ENCODE measurements at places on chromosomes 1 and 21. TPM values are rescaled to one million over a fixed set of nuclear protein-coding genes. Genes with fewer than 3 reads are reported as not detected.

GRCh38 chr21:42298657-42299056 lies 16.6 kb downstream of the TFF3 start:
- H3K4me1 ChIP-seq = peaks cover 6% of the 10 kb centered on the region
- no peak overlapping the region for H3K27ac ChIP-seq
- H3K27me3 ChIP-seq = no peaks in the 10 kb centered on the region
- H3K36me3 ChIP-seq = peaks cover 19% of the 10 kb centered on the region
- no peak for DNase-seq

DNA sequence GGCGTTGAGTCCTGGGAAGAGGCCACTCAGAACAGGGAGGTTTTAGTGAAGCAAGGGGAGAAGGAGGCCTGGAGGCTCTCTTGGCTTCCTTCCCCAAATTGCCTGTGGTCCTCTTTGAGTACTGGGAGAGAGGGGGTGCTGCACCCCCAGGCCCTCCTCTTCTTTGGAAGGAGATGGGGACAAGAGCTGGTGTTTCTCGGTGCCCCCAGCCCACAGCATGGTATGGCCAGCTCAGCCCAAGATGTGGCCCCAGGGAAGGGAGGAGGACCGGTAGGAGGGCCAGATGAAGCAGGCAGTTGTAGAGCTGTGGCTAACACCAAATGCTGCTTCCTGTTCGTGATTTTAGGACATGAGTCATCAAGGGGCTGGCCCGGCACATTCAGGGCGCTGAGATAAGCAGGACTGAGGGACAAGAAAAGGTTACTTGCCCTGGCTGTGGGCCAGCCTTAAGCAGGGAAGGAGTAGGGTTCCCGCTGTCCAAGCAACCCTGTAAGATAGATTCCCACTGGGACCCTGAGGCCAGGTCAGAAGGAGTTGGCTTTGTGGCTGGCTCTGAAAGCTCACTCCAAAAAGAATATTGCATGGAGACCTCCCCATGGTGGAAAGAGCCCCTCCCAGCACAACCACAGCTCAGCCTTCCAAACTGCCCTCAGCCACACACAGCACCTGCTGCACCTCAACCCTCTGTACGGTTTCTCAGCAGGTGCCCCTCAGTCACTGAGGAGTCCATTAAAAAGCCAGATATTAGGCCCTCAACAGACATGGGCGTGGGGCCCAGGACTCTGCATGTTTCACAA lies 4.9 kb upstream of the TNFRSF1B start:
- H3K36me3 ChIP-seq = no peaks in the 10 kb centered on the region
- peak overlapping the region; percentile 28 for H3K4me3 ChIP-seq
- peak overlapping the region; percentile 84 for H3K27ac ChIP-seq
- peaks cover 66% of the 10 kb centered on the region for H3K4me1 ChIP-seq
- H3K27me3 ChIP-seq = no peaks in the 10 kb centered on the region

DNA sequence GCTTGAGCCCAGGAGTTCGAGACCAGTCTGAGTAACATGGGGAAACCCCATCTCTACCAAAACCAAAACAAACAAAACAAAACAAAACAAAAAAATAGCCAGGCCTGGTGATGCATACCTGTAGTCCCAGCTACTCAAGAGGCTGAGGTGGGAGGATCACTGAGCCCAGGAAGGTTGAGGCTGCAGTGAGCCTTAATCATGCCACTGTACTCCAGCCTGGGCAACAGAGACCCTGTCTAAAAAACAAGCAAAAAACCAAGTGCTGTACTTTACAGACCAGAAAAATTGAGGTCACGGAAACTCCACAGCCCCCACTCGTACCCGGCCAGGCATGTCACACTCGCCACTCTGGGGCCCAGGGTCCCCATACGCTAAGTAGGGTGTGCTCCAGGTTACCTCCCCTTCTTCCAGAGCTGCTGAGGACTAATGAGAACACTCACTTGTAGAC lies 22.9 kb downstream of the ATP2B4 start:
- DNase-seq = no peak
- H3K27ac ChIP-seq = peak overlapping the region; percentile 84
- H3K4me1 ChIP-seq = peaks cover 18% of the 10 kb centered on the region
- H3K36me3 ChIP-seq = no peaks in the 10 kb centered on the region
- H3K27me3 ChIP-seq = no peaks in the 10 kb centered on the region

Gene GBP7
- polyA plus RNA-seq = not detected

DNA sequence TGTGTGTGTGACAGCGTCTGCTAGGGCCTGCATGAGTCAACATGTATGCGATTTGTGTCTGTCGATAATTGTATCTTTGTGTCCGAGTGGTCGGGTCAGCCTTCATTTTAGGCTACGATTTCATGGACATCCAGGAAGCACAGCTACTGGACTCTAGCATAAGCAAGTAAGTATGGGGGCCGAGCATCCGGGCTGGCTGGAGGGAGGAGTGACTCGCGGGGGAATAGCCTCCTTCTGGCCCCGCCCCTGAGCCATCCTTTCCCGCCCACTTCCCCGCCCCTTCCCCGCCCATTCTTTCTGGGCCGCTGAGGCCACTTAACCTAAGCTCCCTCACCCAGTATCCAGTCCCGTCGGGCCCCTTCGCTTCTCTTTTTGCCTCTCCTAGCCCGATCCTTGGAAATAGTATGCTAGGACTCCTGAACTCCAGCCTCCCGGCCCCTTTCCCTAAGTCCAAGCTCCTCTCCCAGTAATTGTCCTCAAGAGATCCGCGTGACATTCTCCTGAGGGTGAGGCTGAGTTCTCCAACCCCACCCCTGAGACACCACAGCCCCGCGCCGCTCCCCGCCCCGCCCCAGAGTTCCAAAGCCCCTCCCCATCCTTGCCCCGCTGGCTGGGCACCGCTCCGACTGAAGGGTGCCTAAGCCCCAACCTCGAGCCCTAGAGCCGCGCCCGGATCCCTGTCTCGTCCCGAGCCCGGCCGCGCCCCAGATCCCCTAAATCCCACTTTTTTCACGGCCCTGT lies 1.2 kb downstream of the MAP3K6 start:
- DNase-seq = peak; percentile 61
- H3K4me3 ChIP-seq = peak overlapping the region; percentile 92
- H3K27ac ChIP-seq = peak overlapping the region; percentile 64
- H3K4me1 ChIP-seq = peaks cover 49% of the 10 kb centered on the region
- no peaks in the 10 kb centered on the region for H3K36me3 ChIP-seq

DNA sequence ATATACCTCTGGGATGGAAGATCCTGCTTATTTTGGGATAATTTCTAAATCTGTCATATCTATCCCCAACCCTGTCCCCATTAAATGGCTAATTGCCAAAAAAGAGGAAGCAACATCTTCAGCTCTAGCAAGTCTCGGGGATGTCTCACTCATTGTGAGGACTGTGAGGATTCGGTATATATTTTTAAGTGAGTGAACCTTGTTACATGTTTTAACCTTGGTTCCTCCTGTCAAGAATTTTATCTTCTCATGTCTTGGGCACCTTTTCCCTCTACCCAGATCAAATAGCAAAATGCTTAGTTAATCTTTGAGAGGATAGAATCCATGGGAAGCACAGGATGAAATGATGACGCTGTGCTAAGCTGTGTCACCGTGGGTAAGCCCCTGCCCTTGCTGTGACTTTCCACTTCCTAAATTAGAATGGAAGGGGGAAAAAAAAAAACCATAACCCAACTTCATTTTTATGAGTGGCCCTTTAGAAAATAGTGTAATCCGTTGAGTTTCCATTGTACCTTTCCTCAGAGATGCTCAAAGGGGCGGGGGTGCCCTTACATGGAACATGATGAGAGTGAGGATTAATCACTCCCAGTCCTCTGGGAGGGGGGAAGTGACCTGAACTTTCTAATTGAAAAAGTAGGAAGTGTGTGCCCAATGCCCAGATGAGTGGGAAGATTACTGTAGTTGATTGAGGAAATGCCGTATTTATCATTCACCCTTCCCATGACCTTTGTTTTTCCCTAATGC lies 7.6 kb downstream of the ATP1A1 start:
- peaks cover 37% of the 10 kb centered on the region for H3K4me1 ChIP-seq
- no peak overlapping the region for H3K27ac ChIP-seq
- H3K27me3 ChIP-seq = no peaks in the 10 kb centered on the region
- no peaks in the 10 kb centered on the region for H3K36me3 ChIP-seq

Gene RNU1-4
- polyA plus RNA-seq = not detected

DNA sequence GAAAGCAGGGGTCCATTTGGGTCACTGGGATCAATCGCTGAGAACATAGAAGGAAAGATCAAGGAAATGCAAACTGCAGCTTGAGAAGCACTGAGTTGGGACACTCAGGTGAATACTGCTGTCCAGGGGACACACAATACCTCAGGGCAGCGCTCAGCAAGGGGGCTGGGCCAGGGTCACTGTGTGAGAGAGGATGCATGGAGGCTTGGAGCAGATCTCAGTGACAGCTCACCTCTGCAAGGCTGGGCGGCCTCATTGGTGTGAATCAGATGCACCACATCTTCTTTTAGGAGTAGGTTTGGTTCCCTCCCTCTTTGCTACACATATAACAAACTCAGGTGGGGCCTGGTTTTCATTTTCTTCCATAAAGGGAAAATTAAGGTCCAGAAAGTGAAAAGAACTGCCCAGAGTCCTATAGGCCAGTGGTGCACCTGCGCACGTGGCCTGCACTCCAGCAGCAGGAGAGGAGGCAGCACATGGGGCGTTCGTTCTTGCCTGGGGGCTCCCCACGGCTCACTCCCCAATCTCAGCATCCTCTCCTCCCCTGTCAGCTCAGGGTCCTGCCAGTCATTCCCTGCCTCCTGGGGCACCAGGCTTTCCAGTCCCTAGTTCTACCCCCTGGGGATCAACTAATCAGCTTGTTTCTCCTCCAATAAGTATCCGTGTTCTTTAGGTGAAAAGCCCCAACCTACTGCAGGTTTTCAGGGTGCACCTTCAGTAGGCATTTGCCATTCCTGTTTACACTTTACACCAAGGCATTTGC lies 1.5 kb downstream of the A3GALT2 start:
- no peak overlapping the region for H3K27ac ChIP-seq
- DNase-seq = no peak
- H3K27me3 ChIP-seq = peaks cover 15% of the 10 kb centered on the region
- H3K4me1 ChIP-seq = no peaks in the 10 kb centered on the region

DNA sequence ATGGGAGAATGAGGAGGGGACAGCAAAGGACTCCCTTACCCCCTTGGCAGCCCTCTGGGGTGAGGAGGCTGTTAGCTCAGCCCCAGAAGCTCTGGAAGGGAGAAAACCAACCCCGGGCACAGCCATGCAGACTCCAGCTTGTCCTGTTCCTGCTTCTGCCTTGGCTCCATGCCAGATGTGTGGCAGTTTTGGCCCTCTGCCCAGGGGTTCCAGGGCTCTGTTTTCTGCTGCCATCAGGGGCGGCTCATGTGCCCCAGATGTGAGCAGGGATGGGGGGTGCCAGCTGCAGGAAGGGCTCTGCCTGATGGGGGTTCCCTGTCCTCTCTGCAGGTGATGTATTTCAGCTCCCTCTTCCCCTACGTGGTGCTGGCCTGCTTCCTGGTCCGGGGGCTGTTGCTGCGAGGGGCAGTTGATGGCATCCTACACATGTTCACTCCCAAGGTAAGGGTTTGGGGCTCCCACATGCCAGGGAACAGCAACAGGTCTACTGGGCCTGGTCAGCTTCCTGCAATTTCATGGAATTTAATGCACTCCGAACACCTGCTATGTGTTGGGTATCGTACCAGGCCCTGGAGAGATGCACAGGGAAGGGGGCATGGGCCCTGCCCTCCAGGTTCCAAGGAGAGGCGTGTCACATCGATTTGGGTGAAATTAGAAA lies 26.1 kb downstream of the SLC6A17 start:
- H3K27me3 ChIP-seq = peaks cover 12% of the 10 kb centered on the region
- no peak overlapping the region for H3K4me3 ChIP-seq
- DNase-seq = no peak
- H3K4me1 ChIP-seq = no peaks in the 10 kb centered on the region
- H3K27ac ChIP-seq = no peak overlapping the region

DNA sequence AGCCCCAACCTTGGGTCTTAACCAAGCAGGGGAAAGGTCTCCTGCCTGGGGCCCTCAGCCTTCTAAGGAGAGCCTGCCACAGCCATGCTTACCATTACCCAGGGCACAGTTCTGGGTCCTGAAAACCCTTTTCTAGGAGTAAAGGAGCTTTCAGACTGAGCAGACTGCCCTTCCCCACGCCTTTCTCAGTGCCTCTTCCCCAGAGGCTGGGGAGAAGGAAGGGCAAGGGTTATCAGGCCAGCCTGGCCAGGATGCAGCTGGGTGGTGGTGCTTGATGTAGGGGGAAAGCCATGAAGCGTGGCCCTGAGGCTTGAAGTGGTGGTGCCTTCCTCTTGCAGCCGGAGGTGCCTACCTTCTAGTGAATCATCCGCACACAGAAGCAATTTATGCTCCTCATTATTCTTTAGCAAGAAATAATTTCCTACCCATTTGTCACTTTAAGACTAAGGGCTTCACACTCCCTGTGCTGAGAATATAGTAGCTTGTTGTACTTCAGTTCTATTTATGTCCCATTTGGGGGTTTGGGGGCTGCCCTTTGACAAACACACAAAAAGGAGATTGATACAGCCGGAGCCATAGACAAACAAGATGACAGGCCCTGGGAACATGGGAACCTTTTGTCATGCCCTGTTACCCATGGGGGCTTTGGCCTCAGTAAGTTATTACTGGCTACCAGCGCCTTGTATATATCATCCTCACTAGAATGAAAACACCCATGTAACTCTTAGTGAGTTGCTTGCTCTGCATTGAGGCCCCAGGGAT lies 40.7 kb downstream of the MAN1C1 start:
- no peaks in the 10 kb centered on the region for H3K36me3 ChIP-seq
- H3K27me3 ChIP-seq = peaks cover 9% of the 10 kb centered on the region
- no peak overlapping the region for H3K27ac ChIP-seq
- no peak overlapping the region for H3K4me3 ChIP-seq
- no peak for DNase-seq
- H3K4me1 ChIP-seq = peaks cover 6% of the 10 kb centered on the region

Gene AGT
- not detected for polyA plus RNA-seq

Gene SLC35F3
- polyA plus RNA-seq = not detected

DNA sequence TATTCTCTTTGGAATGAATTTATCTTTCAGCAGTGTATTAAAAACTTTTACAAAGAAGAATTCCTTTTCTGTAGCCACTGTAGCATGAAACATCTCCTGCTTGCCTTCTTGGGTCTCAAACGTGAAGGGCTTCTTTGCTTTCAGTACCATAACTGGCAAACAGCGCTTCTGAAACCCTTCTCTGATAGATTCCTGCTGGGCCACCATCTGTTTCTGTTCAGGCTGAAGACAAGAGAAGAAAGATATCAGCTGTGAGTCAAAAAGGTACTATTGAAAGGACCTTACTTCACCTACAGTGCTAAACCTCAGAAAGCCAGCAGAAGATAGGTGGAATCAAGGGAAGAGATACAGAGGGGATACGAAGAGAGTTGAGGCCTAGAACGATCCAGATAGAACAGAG lies 10.5 kb downstream of the AIM2 start:
- H3K4me1 ChIP-seq = peaks cover 92% of the 10 kb centered on the region
- peak overlapping the region; percentile 97 for H3K27ac ChIP-seq
- peaks cover 15% of the 10 kb centered on the region for H3K36me3 ChIP-seq
- no peak for DNase-seq

GRCh38 chr1:226109829-226110248 lies 47.3 kb downstream of the H3-3A start:
- no peaks in the 10 kb centered on the region for H3K36me3 ChIP-seq
- peak; percentile 89 for DNase-seq
- peaks cover 42% of the 10 kb centered on the region for H3K4me1 ChIP-seq
- H3K27me3 ChIP-seq = no peaks in the 10 kb centered on the region

GRCh38 chr1:116375887-116376728 lies 3.1 kb downstream of the ATP1A1 start:
- H3K36me3 ChIP-seq = no peaks in the 10 kb centered on the region
- DNase-seq = no peak
- H3K4me3 ChIP-seq = peak overlapping the region; percentile 93
- H3K27ac ChIP-seq = peak overlapping the region; percentile 89

- H3K27ac ChIP-seq = no peak overlapping the region
- no peaks in the 10 kb centered on the region for H3K27me3 ChIP-seq
- peaks cover 23% of the 10 kb centered on the region for H3K36me3 ChIP-seq
- H3K4me1 ChIP-seq = no peaks in the 10 kb centered on the region
- DNase-seq = no peak
- H3K4me3 ChIP-seq = no peak overlapping the region
Measured at GRCh38 chr1:100230765-100231164, 18.9 kb downstream of the DBT start.
